ENCODE measurements at places on chromosomes 7 and 10.

DNA sequence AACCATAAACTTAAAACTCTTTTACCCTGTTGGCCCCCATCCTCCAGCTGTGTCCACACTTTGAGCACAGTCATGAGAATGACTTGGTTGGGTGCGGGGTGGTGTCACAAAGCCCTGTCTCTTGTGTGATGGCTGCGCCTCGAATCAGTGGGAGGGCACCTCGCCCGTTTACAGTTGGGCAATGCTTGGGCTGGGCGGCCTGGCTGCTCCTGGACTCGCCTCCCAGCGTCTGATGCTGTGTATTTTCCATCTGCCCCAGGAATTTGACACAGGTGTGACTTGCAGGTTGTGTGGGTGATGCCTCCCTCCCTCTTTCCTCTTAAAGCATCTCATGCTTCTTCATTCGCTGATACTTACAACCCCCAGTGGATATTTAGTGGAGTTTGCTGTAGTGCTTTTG is 33.7 kb downstream of the CHST12 start:
- DNase-seq, result no peak

DNA sequence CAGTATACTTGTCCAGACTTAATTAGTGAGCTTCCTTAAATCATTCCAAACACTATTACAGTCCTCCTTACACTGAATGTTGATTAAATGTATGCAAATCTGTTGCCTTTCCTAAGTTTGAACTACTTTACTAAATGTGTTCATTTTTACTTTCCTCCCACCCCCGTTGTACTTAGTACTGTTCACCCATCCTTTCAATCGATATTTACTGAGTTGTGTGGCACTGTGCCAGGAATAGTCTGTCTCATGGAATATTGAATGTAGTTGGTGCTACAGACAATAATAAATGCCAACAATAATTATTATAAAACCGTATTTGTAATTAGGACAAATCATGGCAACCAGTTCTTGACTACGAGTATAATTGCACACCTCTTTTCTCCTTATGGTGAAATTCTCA is 335.7 kb downstream of the GPR37 start:
- peak; percentile 83 for DNase-seq

DNA sequence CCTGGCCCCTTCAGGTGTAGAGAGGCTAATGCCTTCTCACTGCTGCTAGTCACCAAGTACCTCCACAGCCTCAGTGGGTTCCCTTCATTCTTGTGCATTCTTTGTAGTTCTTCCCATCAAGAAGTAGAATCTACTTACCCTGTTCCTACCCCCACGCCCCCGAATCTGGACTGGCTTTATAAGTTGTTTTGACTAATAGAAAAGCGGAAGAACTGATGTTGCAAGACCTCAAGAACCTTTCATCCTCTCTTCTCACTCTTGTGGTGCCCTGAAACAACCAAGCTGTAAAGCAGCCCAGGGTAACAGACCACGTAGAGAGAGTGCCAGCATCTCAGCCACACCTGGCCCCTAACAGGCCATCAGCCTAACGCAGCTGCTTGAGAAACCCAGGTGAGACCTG is 23.2 kb upstream of the LAMB1 start:
- DNase-seq, result no peak

DNA sequence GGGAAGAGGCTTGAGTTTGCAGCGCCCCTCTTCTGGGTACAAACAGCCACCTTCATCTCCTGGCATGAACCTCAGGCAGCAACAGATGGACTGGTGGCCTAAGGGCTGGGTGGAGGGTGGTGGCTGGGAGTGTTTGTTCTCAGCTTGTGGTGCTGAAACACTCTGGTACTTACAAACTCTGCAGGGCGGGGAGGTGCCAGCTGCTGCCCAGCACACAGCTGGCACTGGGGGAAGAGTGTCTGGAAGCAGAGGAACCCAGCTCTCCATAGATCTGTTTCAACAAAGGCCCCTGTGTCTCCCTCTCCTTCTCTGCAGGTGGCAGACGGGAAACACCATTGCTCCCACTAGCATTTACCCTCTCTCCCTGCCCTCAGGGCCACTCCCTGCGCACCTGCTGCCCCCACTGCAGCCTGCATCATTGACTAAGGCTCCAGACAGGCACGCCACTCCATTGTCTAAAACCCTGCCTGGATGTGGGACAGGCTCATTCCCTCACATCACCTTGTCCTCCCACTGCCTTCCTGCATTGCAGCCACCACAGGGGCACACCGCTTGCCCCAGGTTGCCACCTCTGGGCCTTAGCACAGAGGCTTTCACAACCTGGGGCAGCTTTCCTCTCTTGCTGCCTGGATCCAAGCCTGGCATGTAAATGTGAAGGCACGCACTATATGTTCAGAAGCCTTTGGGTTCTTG is 6.5 kb downstream of the ARHGAP22 start:
- peak; percentile 56 for DNase-seq

DNA sequence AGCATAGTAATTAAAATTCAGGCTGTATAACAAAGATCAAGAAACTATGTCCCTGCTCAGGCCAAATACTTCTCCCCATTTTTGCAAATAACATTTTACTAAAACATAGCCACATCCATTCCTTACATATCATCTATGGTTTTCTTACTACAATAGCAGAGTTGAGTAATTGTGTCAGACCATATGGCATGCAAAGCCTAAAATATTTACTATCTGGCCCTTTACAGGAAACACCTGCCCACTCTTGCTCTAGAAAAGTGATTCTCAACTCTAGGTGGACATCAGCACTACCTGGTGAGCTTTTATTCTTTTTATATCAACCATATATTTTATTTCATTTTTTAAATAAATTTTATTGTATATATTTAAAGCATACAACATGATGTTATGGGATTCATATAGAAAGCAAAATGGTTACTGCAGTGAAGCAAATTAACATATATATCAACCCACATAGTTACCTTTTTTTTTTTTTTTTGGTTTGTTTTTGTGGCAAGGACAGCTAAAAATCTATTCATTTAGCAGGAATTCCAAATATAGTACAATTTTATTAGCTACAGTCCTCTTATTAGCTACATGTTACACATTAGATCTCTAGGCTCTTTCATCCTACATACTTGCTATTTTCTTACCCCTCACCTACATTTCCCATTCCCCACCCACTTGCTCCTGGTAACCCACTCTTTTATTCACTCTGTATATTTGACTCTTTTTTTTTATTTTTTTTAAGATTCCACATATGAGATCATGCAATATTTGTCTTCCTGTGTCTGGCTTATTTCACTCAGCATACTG is 19.6 kb downstream of the ABI1 start:
- DNase-seq, result no peak

DNA sequence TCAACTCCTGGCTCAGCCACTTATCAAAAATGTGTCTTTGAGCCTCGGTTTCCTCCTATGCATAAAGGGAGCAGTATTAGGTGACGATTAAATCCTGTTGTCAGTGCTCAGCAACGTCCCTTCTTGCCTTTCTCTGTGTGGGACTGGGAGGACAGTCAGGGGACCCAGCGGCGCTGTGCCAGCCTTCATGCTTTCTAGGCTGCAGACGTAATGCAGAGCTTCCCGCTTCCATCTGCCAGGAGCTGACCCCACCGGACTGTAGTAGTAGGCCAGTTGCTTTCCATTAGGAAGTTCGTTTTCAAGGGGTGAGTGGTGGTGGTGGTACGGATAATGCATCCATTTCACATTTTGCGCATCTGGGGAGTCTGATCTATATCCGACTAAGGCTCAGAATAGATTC is 321.8 kb downstream of the PLXNA4 start:
- DNase-seq, result no peak

- no peak for DNase-seq
Observed at GRCh38 chr7:237385-237784, 45.0 kb downstream of the FAM20C start.

DNA sequence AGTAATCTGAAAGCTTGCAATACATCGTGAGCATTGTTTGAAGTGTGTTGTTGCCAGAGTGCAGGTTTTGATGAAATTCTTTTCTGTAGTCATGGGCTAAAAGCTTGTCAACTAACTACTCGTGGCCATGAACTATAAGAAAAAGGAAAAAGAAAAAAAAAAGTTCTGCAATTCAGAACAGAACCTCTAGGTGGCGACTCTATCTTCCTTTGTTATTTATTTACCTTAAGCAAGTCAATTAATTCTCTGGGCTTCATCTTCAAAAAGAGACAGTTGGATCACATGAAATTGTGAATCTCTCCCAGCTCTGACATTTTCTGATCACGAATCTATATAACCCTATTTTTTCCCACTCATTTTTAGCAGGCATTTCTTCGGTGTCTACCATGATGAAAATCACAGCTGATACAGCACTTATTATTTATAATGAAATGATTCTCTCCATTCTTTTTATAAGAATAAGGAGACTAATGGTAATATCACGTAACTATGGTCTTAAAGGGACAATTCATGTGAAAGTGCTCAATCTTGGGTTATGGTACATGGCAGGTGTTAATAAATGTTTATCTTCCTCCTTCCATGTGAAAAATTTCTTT is 18.8 kb downstream of the TMEM196 start:
- peak; percentile 48 for DNase-seq

DNA sequence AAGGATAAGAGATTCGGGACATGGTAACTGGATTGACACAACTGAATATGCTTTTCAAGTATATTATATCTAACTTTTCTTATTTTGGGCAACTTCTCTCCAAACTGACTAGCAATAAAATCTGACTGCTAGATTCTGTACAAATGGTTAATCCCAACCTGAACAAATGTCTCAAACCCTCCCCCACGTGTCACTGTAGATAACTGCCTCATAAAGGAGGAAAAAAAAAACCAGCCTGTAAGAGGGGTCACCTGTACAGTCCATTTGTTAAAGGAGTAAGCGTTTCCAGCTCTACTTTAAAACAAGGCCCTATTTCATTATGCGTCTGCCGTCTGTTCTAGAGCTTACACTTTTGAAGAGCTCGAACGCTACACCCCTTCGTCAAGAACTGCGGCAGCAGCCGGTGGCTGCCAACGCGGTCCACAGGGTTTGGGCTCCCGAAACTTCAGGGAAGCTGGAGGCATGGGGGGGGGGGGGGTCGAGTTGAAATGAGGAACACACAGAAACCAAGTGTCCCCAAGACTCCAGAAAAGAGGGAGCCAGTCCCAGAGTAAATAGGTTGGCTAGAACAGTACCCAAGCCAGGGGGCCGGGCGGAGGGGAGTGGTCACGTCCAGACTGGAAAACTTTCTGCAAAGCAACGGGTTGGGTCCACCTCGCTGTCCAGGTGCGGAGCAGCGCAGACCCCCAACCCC is 492 bp downstream of the COG5 start:
- DNase-seq, result peak; percentile 47

- DNase-seq, result no peak
Observed at GRCh38 chr7:47617131-47617530, 35.2 kb upstream of the TNS3 start.

DNA sequence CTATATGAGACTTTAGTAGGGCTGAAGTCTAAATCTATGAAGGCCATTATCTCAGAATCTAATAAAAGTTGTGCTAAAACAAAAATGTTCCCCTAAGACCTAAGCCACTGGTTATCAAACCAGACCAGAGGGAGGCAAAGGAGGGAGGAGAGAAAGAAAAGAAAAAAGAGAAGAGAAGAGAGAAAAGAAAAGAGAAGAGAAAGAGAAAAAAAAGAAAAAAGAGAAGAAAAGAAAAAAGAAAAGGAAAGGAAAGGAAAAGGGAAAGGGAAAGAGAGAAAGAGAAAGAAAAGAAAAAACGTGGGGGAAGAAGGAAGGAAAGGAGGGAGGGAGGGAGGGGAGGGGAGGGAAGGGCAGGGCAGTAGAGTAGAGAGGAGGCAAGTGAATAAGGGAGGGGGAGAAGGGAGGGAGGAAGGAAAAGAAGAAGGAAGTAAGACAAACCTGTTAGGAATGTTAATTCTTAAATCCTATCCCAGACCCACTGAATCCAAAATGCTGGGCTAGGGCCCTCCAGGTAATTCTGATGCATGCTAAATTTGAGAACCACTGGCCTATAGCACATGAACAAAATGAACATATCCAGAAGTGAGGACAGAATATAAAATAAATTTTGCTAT is 98.9 kb downstream of the TPK1 start:
- DNase-seq, result no peak

DNA sequence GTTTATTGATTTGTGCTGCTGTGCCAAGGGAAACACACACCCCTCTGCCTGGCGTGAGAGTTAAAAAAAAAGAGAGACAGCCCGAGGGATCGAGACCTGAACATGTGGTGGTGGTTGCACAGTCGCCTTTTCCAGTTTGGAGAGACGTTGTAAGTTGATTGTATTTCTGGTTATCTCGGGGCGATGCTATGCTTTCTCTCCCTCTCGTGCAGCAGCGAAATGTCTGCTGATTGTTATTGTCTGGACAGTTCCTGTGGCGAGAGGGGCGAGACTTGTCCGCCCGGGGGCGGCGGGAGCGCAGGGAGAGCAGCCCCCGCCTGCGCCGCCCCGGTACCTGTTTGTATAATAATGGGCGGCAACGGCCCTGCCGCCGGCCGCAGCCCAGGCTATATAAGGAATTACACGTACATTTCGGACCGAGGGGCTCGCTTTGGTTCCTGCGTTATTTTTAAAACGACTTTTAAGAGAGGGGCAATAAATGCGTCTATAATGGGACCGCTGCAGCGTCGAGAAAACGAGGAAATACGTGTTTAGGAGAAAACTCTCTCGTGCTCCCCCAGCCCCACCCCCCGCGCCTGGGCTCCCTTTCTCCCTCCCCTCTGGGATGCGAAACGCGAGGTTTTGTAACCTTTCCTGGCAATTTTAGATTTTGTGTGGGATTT is 1.7 kb downstream of the ZEB1 start:
- DNase-seq, result peak; percentile 47

GRCh38 chr7:106522696-106523095 is 138.3 kb downstream of the CCDC71L start:
- no peak for DNase-seq

DNA sequence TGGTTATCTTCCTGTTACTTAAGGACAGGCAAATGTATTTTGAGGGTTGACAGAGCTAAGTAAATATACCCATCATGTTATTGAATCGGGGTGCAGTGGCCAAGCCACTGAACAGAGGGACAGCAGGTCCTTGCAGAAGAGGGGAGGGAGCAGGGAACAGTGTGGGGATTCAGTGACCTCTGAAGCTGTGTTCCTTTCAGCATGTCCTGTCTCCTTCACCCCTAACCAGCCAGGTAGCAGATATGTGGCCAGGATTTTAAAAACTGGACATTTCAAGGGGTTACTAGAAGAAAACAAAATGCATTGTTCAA is 12.7 kb downstream of the ANK3 start:
- DNase-seq, result no peak

DNA sequence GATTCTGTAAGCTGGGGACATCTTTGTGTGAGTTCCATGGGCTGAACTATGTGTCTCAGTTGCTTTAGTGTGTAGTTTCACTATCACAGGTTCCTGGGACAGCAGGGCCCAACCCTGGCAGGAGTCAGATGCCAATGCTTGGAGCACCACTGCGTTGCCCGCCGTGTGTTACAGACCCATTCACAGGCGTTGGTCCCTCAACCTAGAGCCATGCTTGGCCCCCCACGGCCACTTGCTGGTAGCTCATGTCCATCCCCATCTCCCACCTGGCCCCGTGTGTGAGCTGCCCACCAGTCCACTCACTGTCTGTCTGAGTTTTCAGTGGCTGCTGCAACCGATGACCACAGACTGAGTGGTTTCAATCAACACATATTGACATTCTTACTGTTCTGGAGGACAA is 546.9 kb downstream of the TCERG1L start:
- DNase-seq, result no peak

- no peak for DNase-seq
Observed at GRCh38 chr10:102994531-102995295, 76.6 kb downstream of the CNNM2 start.

- DNase-seq, result peak; percentile 69
Observed at GRCh38 chr7:26369593-26369992, 77.9 kb downstream of the SNX10 start.
